ENCODE measurements at places on chromosomes 3 and 15.

DNA sequence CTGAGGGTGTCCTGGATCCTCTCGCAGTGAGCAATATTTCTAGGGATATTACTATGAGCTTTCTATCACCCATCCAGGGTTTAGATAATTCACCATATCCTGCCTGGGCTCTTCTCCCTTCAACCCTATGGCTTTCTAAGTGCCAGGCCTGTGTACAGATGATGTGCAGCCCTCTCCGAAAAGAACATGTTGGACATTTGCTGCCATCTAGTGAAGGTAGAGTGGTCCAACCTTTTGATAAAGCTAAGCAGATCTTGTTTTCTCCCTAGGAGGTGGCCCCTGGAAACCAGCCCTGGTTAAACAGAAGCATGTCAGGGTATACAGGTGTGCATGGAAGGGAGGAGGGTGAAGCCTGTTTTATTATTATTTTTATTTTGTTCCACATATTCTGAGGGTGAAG lies 27.9 kb upstream of the SCN10A start:
- peak; percentile 49 for DNase-seq

DNA sequence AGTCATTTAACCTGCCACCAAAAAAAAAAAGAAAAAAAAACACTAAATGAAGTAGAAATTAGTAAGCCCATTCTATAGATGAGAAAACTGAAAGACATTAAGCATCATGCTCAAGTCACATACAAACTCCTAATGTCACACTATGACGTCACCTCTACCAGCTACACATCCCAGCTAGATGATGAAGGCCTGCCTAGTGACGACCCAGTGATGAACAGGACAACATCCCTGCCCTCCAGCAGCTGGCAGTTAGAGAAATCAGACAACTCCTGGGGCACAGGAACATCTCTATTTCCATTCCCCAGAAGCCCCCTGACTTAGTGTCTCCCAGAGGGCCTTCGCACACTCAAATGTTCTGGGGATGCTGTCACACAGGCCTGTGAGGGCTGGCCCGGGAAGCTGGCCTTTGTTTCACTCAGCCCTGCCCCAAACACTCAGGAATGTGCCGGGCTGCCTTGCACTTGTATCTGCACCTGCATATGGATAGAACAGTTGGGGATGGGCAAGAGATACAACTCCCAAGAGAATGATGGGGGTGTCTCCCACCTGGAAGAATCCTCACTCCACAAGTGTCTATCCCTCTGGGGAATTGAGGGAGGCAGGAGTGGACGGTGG lies 7.0 kb upstream of the HAPLN3 start:
- DNase-seq = no peak

DNA sequence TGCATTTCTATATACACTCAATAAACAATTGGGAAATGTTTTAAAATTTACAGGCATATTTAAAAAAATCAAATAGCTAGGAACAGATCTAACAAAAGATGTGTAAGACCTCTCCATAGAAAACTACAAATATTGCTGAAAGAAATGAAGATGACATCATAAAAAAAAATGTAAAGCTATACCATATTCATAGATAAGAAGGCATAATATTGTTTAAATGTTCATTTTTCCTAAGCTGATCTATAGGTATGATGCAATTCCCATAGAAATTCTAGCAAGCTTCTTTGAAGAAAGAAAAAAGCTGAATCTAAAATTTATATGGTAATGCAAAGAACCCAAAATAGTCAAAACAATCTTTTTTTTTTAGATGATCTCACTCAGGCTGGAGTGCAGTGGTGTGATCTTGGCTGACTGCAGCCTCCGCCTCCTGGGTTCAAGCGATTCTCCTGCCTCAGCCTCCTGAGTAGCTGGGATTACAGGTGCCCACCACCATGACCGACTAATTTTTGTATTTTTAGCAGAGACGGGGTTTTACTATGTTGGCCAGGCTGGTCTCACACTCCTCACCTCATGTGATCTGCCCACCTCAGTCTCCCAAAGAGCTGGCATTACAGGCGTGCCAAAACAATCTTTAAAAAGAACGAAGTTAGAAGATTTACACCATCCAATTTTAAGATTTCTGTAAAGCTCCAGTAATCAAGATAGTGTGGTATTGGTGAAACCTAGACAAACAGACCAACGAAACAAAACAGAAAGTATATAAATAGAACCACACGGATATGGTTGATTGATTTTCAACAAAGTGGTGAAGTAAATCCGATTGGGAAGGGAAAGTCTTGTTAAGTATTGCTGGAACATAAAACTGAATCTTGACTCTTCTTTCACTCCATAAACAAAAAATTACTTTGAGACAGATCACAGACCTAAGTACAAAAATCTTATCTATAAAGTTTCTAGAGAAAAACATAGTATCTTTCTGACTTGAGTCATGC lies 6.3 kb upstream of the BHLHE40 start:
- no peak for DNase-seq

DNA sequence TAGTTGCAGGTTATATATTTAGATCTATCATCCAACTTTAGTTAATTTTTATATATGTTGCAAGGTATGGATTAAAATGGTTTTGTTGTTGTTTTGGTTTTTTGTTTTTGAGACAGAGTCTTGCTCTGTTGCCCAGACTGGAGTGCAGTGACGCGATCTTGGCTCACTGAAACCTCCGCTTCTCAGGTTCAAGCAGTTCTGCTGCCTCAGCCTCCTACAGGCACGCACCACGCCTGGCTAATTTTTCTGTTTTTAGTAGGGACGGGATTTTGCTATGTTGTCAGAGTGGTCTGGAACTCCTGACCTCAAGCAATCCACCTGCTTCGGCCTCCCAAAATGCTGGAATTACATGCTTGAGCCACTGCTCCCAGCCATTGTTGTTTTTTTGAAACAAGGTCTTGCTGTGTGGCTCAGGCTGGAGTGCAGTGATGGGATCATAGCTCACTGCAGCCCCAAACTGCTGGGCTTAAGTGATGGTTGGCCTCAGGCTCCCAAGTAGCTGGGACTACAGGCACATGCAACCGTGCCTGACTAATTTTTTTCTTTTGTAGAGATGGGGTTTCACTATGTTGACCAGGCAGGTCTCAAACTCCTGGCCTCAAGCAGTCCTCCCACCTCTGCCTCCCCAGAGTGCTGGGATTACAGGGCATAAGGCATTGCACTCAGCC lies 92.0 kb downstream of the ZNF609 start:
- no peak for DNase-seq

DNA sequence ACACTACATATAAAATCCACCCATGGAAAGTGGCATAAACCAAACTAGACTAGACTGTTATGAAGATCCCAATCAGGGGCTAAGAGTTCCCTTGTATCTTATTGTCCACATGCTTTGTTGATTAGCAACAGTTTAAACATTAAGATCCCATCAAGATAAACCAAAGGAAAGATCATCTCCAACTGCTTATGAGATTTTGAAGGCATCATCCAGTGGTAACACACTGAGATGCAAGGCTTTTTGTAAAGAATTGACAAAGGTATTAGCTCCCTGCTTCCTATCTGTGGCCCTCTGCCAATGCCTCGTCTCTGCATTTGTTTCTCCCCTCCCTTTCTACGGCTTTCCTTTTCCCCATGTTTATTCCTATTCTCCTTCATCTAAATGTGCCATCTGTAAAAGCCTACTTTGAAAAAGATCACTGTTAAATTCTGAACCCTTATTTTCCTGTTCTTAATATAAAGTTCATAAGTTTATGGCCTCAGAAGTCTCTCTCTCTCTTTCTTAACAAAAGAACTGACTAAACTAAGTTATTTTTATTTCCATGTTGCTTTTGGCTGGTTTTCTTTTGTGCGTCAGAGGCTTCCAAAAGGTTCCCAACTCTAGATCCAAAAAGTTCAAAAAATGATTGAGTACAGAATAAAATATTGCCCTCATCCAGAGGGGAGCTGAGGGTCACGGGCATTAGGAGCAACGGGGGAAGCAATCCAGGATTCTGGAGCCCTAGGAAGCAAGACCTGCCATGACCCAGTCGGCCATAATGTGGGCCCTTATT lies 5.5 kb downstream of the PLD1 start:
- no peak for DNase-seq

DNA sequence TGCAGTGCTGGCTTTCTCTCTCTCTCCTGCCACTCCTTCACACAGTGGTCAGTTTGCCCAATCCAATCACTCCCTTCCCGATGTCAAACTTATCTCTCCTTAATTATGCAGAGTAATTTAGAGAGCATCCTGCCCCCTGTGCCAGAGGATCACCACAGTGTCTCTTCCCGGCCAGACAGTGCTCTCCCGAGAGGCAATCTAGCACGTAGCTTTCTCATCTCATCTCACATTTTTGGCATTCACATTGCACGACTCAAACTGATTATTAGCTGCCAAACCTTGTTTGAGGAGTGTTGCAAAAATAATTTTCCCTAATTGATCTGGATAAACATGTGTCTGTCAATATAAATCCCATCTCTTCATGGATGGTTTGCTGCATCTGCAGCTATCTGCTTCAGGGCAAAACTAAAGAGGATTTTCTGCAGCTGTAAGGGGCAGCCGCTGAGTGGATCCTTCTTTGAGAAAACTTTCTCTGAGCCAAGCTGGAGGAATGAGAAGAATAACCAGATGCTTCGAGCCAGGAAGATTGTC lies 37.8 kb downstream of the SSUH2 start:
- no peak for DNase-seq

DNA sequence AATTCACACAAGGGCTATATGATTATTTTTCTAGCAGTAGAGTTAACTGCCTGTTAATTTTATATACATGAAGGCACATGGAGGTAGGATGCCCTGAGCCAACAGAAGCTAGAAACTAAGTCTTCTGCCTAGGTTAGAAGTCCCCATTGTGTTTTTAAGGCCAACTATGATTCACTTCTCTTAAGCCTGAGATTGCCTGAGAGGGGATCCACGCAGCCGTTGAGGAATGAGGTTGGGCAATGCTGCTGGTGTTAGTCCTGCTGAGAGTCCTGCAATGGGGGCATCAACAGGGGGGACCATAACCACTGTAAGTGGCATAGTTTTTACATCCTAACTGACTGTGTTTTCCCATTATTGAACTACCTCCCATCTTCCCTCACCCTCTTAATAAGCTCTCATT lies 60.1 kb upstream of the PFN2 start:
- no peak for DNase-seq

DNA sequence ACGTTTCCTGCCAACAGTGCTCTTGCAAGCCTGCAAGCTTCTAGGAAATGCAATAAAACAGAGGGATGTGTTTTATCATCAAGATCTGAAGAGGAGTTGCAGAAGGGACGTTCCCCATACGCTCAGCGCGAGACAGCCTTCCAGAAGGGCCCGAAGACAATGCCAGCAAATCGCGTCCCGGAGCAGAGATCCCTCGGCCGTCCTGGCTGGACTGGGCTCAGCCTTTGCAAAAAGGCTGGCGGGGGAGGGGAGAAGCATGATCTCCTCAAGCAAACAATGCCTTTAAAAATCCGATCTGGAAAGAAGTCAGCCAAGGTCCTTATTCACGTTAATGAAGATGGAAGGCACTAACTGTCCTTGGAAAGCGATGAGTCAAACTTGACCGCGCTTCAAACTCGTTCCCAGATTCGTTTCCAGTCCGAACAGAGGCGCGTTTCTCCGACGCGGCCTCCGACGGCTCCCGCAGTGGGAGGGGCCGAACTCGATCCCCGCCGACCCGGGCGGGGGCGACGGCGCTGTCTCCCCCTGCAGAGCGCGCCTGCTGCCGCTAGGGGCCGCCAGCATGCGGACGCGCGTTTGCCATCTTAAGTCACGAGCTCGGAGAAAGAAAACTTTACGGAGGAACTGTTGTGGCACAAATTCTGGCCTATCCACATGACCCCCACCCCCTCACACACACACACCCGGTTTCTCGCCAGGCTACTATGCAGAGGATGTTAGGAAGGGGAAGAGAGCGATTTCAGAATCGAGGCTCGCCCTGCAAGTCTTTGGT lies 5.5 kb downstream of the BCL6 start:
- DNase-seq = peak; percentile 86

DNA sequence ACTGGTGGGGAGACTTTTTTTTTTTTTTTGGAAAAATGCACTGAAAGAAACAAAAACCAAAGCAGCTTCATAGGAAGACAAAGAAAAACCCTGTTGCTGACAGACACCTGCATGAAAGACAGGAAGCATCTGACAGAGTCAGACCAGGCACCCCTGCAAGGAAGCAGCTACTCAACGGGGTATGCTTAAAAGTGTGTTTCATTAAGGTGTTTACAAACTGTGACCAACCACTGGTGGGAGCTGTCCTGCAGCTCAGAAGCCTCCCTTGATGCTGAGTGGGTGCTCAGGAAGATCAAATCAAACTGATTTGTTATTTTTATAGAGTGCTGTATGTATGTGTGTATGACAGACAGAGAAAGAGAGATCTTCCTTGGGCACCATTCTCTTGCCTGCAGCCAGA lies 34.7 kb upstream of the AGBL1 start:
- DNase-seq = peak; percentile 13

- DNase-seq = no peak
Observed at GRCh38 chr3:133940536-133940935, 44.9 kb upstream of the RAB6B start.

- DNase-seq = no peak
Observed at GRCh38 chr3:48501196-48501595, 2.8 kb downstream of the SHISA5 start.

- no peak for DNase-seq
Observed at GRCh38 chr15:73856458-73857192, 16.7 kb upstream of the TBC1D21 start.

- no peak for DNase-seq
Observed at GRCh38 chr3:180358179-180358578, 243.8 kb upstream of the TTC14 start.

DNA sequence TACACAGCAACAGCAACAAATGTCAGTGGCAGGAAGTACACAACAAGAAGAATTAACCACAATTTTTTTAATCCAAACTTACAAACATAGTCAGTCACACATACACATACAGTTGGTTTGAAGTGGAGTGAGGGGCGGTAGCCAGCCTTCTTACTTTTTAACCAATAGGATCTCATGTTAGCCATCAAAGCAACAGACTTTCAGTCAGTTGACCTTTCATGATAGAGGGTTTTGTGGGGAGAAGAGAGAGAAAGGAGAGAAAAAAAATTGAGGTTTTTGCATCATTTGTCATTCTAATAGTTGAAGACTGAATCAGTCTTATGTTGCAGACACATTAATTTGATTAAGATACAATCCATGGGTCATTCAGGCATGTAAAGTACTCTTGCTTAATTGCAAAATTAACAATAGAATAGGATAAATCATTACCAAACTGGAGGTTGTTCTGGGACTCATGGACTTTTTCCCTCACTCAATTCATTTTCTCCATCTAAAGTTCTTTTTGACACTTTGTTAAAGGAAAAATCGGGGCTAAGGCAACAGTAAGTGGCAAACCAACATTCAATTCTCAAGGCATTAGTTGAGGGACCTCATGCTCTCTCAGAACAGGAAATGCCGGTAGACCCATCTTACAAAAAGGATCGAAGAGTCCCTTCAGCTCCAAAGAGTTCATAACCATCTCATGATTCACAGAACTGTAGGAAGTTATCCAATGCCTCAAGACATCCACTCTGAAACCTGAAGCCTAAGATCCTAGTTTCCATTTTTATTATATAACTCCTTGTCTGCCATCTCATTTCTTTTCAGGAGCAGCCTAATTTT lies 159.5 kb upstream of the LPP start:
- no peak for DNase-seq
